ENCODE measurements at places on chromosomes 1 and 21. TPM values are rescaled to one million over a fixed set of nuclear protein-coding genes. Genes with fewer than 3 reads are reported as not detected.

DNA sequence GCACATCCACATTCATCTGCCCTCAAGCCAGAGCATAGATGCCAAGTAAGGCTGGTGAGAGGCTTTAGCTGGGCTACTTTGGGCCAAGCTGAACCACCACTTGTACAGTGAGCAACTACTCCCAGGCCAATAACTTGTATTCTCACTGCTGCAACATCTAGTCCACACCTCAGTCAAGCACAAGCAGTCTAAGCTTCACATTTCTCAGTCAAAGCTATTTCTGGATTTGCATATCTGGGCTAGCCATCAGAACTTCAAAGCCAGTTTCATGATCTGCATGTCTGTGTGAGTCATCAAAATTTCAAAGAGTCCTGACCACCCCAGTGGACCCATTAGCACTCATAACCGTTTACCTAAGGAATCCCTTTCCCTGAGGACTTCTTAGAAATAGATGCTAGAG, 77.7 kb upstream of the DIRAS3 start:
- no peak for DNase-seq

DNA sequence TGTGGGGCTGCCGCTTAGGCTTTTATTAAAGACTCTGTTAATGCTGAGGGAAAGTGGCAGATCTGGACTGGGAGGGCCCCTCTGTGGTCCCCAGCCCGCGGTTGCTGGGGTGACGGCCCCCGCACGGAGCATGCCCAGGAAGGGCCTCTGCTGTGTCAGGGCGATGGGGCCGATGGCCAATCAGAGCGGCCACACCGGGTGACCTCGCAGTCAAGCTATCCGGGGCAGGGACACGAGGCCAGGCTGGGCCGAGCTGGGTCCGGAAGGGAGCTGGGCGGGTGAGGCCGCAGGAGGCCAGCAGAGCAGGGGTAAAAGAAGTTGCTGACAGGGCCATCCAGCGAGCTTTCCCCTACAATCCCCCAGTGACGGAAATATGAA, 145.1 kb downstream of the CASZ1 start:
- DNase-seq, result no peak

DNA sequence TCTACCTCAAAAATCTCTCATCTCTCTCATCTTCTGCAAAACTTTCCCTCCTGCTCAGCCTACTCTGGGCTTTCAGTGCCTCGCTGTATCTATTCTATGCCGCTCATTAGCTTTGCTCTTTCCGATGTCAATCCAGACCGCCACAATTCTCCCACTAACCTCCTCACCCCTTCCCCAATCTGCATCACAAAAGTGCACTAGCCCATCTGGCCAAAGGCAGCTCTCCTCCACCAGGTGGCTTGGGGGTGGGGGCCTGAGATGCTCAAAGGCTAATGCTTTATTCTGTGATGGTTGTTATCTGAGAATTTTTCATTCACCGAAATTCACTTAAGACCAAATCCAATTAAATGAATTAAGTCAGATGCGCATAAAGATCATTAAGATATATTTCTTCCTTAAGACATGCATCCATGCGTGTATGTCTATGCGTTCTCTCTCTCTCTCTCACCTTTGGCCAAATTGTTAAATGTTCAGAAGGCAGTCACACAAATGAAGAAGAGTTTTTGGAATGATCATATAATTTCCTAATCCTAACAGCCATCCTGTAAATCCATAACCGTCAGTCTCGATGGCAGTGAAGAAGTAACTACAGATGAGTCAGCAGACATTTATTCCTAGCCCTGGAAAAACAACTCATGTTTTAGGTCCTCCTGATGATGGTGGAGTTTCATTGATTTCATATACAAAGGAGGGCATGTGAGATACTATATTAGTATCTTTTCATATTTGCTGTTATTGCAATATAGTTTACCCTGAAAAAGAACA, 111.3 kb downstream of the C1orf21 start:
- DNase-seq, result no peak

The KCNJ9 gene
- not detected for total RNA-seq

- DNase-seq, result no peak
Observed at GRCh38 chr1:245684166-245684565, 529.4 kb downstream of the KIF26B start.

The SEC16B gene
- total RNA-seq, result 0.17 TPM
